ENCODE measurements at places on chromosomes 6 and 20. TPM values are rescaled to one million over a fixed set of nuclear protein-coding genes. Genes with fewer than 3 reads are reported as not detected.

The CDSN gene
- polyA plus RNA-seq, result not detected

The SNAP25 gene
- polyA plus RNA-seq, result 1.4 TPM

The ENPP5 gene
- 22.9 TPM for polyA plus RNA-seq

The HLA-DRA gene
- polyA plus RNA-seq, result 489 TPM

The TTK gene
- polyA plus RNA-seq, result 0.13 TPM

The EPB41L2 gene
- 19.6 TPM for polyA plus RNA-seq

The SAMD10 gene
- 8.5 TPM for polyA plus RNA-seq

The NKAPL gene
- polyA plus RNA-seq, result 1.7 TPM

The RNF146 gene
- 36.1 TPM for polyA plus RNA-seq

DNA sequence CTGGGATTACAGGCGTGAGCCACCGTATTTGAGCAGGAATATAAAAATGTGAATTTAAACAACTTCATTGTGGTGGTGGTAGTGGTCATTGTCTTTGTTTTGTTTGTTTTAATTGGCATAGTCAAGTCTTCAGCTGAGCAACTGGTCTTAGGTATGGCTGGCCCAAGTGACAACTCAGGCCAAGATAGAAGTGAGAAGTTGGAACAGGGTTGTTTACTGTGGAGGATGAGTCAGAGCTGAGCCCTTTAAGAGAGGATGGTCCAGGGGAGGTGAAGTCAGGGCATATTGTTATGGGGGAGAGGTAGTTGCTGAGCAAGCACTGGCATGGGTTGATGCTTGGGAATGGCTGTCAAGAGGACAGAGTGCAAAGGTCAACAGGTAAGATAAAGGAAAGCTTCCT is 308.2 kb downstream of the FARS2 start:
- no peak for DNase-seq

GRCh38 chr6:109428889-109429477 is 11.4 kb downstream of the PPIL6 start:
- peak; percentile 74 for DNase-seq

DNA sequence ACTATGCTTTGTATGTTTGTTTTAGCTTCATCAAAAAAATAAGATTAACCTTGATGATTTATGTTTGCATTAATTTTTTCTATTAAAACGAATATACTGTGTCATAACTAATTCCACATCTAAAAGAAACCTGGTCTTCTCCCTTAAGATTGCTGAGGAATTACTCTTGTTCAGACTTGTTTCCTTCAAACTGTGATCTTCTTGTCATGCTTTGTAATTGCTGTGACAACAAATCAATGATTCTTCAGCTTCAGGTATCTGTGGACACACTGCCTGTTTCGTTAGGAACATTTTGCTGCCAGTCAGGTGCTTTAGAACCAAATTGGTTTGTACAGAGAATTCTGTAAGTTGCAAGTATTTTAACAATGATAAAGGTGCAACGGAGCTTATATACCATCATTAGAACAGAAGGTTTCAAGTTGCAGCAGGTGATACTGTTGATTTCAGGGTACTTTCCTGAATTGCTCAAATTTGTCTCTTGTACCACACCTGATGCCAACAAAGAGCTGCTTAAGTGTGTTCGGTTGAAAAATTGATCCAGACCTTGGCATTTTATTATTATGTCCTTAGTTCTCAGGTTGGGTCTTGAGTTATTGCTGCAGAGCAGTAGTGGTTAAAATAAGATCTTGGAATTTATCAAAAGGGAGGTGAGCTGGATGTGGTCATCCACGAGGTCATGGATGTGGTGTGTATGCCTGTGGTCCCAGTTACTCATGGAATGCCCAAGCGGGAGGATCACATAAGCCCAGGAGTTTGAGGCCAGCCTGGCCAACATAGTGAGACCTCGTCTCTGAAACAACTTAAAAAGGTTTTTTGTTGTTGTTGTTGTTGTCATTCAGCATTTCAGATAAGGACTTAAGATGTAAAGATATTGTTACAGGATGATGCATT is 19.5 kb downstream of the SYTL3 start:
- no peak for DNase-seq

DNA sequence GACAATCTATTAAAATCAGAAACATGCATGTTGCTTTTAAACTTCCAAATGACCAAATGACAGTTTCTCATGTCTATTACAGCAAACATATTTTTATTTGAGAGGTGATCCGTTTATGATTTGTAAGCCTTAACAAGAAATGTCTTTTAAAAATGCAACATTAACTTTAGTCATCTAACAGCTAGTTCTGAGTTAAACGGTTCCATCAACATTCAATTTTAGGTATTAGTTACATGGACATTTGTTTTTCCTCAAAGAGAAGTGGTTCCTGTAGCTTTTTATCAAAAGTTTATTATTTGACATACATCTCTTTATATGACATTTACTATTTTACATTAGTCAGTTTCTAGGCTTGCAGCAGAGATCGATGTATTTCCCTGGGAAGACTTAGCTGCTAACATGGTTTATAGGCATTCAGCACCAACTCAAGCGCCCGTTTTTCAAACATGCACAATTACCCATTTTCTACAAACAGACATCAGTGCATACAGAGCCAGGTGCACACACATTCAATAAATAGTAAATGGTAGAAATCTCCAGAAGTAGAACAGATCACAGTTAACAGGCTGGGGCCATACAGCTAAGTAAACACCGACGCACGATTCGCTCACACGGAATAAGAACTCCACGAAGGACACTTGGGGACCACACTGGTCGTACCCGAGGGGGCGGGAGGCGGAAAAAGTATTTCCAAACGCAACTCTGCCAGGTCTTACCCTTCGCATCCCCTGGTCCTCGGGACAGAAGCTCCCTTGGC is 882 bp downstream of the CNR1 start:
- no peak for DNase-seq

DNA sequence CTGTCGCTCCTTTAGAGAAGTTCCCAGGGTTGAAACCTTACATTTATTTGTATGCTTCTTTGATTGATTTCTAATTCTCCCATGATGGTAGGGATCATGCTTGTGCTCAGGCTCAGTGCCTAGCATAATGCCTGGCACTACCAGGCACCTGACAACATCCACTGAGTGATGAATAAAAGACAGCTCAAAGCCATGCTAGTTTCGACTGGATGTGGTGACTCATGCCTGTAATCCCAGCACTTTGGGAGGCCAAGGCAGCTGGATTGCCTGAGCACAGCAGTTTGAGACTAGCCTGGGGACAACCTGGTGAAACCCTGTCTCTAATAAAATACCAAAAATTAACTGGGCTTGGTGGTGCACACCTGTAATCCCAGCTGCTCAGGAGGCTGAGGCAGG is 11.6 kb upstream of the CD164 start:
- DNase-seq, result no peak

DNA sequence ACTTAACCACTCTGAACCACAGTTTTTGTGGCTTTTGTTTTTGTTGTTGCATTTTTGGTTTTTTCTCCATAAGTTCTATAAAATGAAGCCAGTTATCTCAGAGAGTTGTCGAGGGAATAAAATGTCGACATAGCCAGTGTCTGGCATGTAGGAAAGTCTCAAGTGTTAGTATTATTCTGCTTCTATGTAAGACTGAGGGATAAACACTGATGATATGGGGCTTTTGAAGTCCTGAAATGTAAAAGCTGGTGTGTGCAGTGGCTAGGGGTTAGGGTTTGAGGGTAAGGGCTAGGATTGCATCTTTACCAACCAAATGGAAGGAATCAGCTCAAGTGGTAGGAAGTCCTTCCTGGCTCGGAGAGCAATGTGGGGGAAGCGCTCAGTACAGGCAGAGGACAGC is 59.2 kb downstream of the DAAM2 start:
- DNase-seq, result no peak

- DNase-seq, result peak; percentile 39
These were observed 70.1 kb downstream of the RAMACL start for GRCh38 chr6:166516251-166516884.

- DNase-seq, result no peak
These were observed 33.4 kb downstream of the SNX5 start for GRCh38 chr20:17935186-17935585.

DNA sequence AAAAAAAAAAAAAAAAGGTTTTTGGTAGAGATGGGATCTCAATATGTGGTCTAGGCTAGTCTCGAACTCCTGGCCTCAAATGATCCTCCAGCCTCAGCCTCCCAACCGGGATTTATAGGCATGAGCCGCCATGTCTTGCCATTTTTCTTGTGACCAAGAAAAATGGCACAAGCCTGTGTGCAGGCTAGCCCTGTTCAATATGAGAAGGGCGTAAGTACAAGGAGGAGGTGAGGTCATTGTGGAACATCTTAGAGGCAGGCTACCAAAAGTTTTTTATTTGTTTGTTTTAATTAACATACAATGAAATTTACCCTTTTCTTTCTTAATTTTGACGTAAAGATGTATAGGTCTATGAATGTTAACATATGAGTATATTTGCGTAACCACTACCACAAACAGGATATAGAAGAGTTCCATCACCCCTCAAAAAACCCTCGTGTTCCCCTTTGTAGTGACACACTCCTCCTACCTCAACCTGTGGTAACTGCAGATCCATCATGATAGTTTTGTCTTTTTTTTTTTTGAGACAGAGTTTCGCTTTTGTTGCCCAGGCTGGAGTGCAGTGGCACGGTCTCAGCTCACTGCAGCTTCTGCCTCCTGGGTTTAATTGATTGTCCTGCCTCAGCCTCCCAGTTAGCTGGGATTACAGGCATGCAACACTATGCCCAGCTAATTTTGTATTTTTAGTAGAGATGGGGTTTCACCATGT is 28.3 kb upstream of the KIF3B start:
- no peak for DNase-seq

DNA sequence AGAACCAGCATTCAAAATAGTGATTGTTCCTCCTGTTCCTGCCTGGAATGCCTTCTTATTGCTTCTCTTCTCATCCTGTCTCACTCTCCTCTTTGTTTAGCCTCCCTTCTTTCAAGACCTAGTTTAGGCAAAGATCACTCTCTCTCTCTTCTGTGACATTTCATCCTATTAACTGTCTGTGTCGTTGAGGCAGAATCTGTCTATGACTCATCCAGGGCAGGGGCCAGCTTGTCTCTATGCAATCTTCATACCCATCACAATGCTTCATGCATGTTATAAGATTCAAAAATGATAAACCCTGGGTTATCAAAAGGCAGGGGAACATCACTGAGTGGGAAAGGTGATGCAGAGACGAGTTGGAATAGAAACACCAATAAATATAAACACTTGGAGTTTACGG is 32.2 kb upstream of the FOXA2 start:
- no peak for DNase-seq
